ENCODE measurements at places on chromosomes 6 and 20.
A peak's percentile ranks its signal among the peaks of the same experiment; 100 is the strongest.

GRCh38 chr6:43768506-43768860, 1.5 kb upstream of the VEGFA start:
- DNase-seq, result no peak

DNA sequence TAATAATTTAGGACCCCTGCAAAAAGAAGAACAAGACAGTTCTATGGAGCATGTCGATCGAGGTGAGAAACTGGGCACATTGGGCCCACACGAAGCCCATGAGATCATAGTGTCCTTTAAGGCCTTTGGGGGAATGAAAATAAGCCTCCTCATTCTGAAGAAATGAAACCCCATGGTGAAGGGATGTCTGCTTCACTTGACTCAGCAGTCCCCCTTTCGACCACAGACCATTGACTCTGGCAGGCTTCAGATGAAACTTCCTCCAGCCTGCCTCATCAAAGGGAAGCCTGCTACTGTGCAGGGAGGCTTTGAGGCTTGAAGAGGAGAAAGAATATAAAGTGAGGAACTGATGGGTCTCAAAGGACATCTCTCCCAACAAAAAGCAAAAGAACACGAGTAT, 144.2 kb upstream of the FBXL4 start:
- DNase-seq, result no peak

- DNase-seq, result no peak
Observed at GRCh38 chr6:147904416-147904815, 395.9 kb downstream of the SAMD5 start.

GRCh38 chr6:46996860-46997641, 45.1 kb downstream of the ADGRF1 start:
- peak; percentile 30 for DNase-seq

DNA sequence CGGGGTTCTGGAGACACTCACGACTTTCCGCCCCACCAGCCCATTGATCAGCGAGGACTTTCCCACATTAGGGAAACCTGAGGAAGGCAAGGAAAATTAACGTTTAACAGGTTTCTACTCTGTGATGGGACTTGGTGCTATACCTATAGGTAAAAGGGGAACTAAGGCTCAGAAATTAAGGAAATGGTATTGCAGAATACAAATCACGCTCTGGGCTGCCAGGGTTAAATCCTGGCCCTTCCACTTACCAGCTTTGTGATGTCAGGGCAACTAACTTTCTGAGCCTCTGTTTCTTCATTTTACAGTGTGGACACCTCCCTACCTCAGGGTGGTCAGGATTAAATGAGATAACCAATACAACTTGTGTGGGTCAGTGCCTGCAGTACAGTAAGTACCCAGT, 8.8 kb downstream of the GNL1 start:
- no peak for DNase-seq

DNA sequence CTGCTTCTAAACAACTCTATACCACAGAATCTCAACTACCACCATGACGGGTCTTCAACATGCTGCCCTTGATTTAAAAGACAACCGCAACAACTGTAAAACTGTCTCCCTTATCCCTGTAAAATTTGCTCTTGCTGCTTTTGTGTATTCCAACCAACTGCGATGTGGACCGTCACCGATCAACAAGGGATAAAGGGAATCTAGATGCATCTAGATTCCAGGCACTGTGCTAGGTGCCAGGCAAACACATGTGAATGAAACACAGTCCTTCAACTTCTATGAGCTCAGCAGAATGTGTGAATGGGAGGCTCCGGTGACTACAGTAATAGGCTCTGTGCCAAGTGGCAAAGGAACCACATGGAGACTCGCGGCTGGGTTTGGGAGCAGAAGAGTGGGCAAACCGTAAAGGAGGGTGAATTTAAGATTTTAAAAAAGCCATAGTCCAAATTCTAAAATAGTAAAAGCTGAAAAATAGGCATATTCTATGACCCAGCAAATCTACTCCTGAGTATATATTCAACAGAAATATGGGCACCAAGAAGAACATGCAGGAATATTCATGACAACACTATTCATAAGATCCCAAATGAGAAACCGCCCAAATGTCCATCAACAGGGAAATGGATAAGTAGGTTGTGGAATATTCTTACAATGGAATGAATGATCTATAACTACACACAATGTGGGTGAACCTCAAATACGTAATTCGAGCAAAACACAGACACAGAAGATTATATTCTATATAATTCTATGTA, 3.7 kb upstream of the PRND start:
- no peak for DNase-seq

GRCh38 chr6:151119823-151120524, 119.8 kb upstream of the AKAP12 start:
- no peak for DNase-seq
